Activated CD4-positive, alpha-beta memory T cell treated with anti-CD3 and anti-CD28 coated beads, Interleukin-2, amount 10 ng/mL, durations not matched to agents 7 days and 5 days (primary cell): ENCODE measurements at places on chromosomes 3 and 15. TPM values are rescaled to one million over a fixed set of nuclear protein-coding genes. Genes with fewer than 3 reads are reported as not detected.

The TRIM42 gene
- total RNA-seq = not detected

The PPP2R3A gene
- 0.03 TPM for total RNA-seq

The GRK7 gene
- not detected for total RNA-seq

The COL8A1 gene
- total RNA-seq = 0.10 TPM

DNA sequence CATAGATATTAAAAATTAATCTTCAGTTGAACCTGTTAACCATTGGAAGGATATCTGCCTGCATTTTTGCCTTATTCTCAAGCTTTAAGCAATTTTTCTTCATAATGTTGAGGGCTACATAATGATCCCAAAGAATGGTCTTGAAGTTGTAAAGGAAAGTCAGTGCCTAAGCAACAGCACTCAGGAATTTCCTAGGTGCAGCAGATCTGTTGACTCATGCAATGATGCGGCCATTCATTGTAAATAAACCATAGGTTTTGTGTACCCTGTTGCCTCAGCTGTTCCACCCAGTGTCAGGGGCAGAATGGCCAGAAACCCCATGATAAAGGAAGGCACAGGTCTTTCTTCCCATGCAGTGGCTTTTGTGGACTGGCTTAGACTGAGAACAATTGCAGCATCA lies 78.4 kb upstream of the TRIM42 start:
- H3K4me1 ChIP-seq = no peaks in the 10 kb centered on the region
- no peaks in the 10 kb centered on the region for H3K27me3 ChIP-seq
- no peak overlapping the region for H3K4me3 ChIP-seq
- no peak for DNase-seq
- H3K27ac ChIP-seq = no peak overlapping the region

GRCh38 chr3:29700256-29700655 lies 419.4 kb downstream of the RBMS3 start:
- no peak for DNase-seq
- no peaks in the 10 kb centered on the region for H3K27me3 ChIP-seq
- no peaks in the 10 kb centered on the region for H3K36me3 ChIP-seq
- no peak overlapping the region for H3K4me3 ChIP-seq
- no peak overlapping the region for H3K27ac ChIP-seq

GRCh38 chr3:173992416-173992815 lies 594.9 kb downstream of the NLGN1 start:
- no peak overlapping the region for H3K4me3 ChIP-seq
- no peaks in the 10 kb centered on the region for H3K4me1 ChIP-seq
- no peak overlapping the region for H3K27ac ChIP-seq
- no peaks in the 10 kb centered on the region for H3K36me3 ChIP-seq
- DNase-seq = no peak

DNA sequence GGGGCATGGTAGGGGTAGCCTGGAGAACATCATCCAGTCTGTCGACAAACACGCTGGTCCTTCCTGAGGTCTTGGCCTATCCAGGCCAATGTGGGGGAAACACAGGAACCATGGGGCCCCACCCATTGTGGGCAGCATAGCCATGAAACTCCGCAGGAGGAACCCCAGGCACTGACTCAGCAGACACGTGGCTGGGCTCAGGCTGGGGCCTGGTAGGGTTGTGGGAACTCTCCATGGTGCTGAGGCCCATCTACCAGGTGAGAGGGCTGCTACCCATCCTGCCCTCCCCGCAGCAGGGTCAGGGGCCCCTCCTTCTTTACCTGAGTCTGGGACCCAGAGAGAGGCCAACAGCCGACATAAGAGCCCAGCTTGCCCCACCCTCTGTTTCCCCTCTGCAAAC lies 22.6 kb upstream of the CACNA2D2 start:
- H3K4me1 ChIP-seq = peaks cover 7% of the 10 kb centered on the region
- H3K27ac ChIP-seq = no peak overlapping the region
- H3K27me3 ChIP-seq = peaks cover 17% of the 10 kb centered on the region
- H3K4me3 ChIP-seq = no peak overlapping the region
- no peaks in the 10 kb centered on the region for H3K36me3 ChIP-seq

DNA sequence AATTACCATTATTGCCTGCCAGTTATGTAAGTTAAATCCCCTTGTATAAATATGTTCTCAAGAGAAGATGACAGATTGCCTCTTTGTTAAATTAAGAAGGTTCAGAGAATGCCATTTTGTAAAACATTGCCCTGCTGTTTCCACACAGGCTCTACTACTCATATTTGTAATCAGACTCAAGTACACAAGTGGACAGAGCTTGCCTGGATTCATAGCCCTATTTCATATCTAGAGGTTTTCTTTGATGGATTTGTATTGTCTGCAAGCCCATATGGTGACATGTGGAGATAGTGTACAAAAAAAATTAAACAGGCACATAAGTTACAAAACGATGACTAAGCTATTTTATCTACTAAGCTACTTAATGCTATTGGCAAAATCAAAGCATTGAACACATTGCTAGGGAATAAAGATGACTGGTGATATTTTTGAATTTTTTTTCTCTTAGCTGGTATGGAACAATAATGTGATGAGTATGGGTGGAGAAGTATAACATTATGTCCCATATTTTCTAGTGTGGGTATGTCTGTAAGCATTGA lies 1286.6 kb upstream of the ALCAM start:
- H3K27me3 ChIP-seq = no peaks in the 10 kb centered on the region
- H3K27ac ChIP-seq = no peak overlapping the region
- H3K36me3 ChIP-seq = no peaks in the 10 kb centered on the region
- H3K4me3 ChIP-seq = no peak overlapping the region
- no peak for DNase-seq

- H3K4me3 ChIP-seq = peak overlapping the region; percentile 43
- H3K27ac ChIP-seq = peak overlapping the region; percentile 32
- peaks cover 17% of the 10 kb centered on the region for H3K27me3 ChIP-seq
- DNase-seq = no peak
- H3K36me3 ChIP-seq = peaks cover 26% of the 10 kb centered on the region
- H3K4me1 ChIP-seq = peaks cover 26% of the 10 kb centered on the region
These were observed 1.5 kb upstream of the SMAD3 start for GRCh38 chr15:67063689-67064606.

DNA sequence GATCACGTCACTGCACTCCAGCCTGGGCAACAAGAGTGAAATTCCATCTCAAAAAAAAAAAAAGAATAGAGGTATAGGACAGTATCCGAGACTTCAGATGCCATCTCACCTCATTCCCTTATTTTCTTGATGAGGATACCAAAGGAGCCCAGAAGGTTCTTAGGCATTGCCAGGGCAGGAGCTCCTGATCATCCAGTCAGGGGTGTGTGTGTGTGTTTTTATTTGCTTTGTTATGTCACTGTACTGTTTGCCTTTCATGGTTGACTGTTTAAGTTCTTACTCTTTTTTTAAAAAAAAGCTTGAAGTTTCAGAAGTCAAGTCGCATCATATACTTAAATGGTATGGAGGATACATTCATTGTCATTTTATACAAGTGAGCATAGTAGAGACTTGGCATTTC lies 140.0 kb upstream of the BHLHE40 start:
- no peaks in the 10 kb centered on the region for H3K27me3 ChIP-seq
- peaks cover 63% of the 10 kb centered on the region for H3K36me3 ChIP-seq
- no peak overlapping the region for H3K27ac ChIP-seq
- H3K4me3 ChIP-seq = no peak overlapping the region
- no peak for DNase-seq
- peaks cover 90% of the 10 kb centered on the region for H3K4me1 ChIP-seq

- peaks cover 8% of the 10 kb centered on the region for H3K36me3 ChIP-seq
- peaks cover 3% of the 10 kb centered on the region for H3K27me3 ChIP-seq
- no peak overlapping the region for H3K27ac ChIP-seq
- no peak for DNase-seq
- peaks cover 44% of the 10 kb centered on the region for H3K4me1 ChIP-seq
- H3K4me3 ChIP-seq = no peak overlapping the region
These were observed 6.6 kb upstream of the KLF13 start for GRCh38 chr15:31320022-31320421.

GRCh38 chr15:50594311-50594710 lies 47.8 kb upstream of the USP50 start:
- H3K27me3 ChIP-seq = no peaks in the 10 kb centered on the region
- no peak for DNase-seq
- peaks cover 1% of the 10 kb centered on the region for H3K4me1 ChIP-seq

- DNase-seq = no peak
- H3K4me1 ChIP-seq = peaks cover 2% of the 10 kb centered on the region
- no peak overlapping the region for H3K27ac ChIP-seq
- H3K36me3 ChIP-seq = no peaks in the 10 kb centered on the region
- no peak overlapping the region for H3K4me3 ChIP-seq
These were observed 5.6 kb downstream of the RBP1 start for GRCh38 chr3:139533781-139534454.
